Gastroesophageal sphincter (tissue), 4 donors: ENCODE measurements at places on chromosomes 2 and 18.

GRCh38 chr2:239583171-239583878 is 182.5 kb upstream of the HDAC4 start:
- no peak for ATAC-seq

DNA sequence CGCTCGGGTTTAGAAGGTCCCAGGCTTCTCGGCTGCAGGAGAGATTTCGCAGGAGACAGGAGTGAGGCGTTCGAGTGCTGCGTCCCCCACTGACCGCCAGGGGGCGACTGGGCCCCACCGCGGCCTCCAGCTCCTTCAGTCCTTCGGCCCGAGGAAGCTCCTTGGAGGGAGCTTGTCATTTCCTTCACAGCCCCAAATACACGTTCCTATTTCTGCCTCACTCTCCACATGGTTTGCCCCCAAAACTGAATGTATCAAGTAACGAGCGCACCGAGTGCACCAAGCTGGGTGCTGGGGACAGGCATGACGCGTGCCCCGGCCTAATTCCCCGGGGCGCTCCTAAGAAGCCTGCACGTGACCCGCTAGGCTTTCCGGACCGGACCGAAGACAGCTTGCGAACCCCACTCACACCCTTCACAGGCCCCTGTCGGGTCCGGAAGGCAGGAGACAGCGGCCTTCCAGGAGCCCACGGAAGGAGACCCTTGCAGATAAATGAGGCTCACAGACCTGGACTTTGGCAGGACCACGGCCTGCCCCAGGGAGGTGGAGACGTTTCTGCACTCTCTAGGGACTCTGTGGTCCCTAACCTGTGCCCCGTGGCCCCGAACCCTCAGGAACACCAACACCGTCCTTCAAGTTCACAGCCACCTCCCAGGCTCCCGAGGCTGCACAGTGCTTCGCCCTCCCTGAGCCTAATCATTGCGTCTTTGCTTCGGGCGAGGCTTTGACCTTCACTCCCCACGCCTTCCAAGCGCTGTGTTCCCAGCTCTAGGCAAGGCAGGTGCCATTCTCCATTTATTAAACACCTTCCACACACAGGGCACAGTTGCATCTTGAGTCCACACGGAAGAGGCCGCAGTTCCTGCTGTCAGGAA is 13.0 kb upstream of the FAHD2A start:
- ATAC-seq, result peak; percentile 67

- no peak for ATAC-seq
Observed at GRCh38 chr2:191170773-191171172, 20.0 kb upstream of the STAT4 start.

DNA sequence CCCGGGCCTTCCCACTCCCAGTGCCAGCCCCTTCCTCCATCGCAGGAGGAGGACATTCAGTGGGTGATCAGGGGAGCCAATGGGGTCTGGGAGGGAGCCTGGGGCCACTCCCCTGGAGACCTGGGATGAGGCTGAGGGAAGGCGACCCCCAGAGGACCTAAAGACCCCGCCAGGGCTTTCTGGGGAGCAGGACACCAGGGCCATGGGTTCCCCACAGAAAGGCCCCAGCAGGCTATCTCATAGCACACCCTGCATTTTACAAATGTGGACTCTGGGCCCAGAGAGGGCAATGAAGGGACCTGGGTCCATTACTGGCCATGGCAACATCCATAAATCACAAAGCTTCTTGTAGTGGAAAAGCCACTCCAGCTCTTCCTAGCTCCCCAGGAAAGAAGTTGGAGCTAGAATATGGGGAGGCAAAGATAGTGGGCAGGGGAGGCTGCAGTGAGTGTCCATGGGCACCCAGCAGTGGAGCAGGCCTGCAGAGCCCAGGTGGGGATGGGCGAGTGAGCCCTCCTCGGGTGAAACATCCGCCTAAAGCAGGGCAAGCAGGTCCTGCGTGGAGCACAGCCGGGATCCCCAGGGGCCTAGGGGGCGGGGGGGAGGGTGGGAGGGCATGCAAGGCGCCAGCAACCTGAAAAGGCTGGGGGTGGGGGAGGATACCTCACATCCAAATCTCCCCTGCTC is 13.8 kb downstream of the CYP26B1 start:
- ATAC-seq, result no peak

- ATAC-seq, result no peak
Observed at GRCh38 chr2:15588329-15588919, 3.2 kb upstream of the DDX1 start.

DNA sequence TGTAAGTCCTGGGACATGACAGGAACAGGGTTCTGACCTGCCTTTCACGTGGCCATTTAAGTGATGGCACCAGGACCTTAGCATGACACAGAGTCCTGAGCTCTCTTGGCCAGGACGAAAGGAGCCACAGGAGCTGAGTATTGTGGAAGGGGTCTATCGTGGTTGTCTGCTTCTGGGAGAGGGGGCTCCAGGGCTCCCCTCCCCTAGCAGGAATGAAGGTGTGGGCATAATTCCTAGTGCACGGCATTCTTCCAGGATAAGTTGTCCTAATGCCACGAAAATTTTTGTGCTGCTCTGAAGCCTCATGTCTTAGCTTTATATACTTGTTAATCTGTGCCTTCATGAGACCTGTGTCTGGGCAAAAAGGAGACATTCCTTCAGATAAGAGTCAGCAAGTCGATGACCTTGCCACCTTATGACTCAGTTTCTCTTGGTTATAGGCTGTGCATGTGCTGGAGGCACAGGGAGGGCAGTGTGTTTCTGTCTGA is 17.1 kb downstream of the GATA6 start:
- ATAC-seq, result no peak

DNA sequence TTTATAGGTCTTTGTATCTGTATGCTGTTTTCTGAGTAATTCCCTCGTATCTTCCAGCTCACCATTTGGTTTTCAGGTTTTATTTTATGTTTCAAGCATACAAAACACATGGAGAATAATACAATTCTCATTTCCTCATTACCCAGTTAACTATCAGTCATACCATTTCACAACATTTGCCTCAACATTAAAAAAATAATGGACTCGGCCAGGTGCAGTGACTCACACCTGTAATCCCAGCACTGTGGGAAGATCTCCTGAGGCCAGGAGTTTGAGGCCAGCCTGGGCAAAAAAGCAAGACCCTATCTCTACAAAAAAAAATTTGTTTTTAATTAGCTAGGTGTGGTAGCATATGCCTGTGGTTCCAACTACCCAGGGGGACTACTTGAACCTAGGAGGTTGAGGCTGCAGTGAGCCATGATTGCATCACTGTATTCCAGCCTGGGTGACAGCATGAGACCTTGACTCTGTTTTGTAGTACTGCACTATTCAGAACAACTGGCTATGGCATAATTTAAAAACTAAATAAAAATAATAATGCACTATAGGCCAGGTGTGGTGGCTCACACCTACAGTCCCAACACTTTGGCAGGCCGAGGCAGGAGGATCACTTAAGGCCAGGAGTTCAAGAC is 20.3 kb downstream of the NPC1 start:
- ATAC-seq, result no peak

- no peak for ATAC-seq
Observed at GRCh38 chr2:11329776-11330175, 14.7 kb downstream of the ROCK2 start.

- no peak for ATAC-seq
Observed at GRCh38 chr18:38565513-38565912, 999.9 kb upstream of the CELF4 start.

GRCh38 chr2:201021914-201022313 is 49.6 kb downstream of the HYCC2 start:
- no peak for ATAC-seq

GRCh38 chr2:153589586-153589985 is 111.0 kb upstream of the RPRM start:
- ATAC-seq, result no peak

DNA sequence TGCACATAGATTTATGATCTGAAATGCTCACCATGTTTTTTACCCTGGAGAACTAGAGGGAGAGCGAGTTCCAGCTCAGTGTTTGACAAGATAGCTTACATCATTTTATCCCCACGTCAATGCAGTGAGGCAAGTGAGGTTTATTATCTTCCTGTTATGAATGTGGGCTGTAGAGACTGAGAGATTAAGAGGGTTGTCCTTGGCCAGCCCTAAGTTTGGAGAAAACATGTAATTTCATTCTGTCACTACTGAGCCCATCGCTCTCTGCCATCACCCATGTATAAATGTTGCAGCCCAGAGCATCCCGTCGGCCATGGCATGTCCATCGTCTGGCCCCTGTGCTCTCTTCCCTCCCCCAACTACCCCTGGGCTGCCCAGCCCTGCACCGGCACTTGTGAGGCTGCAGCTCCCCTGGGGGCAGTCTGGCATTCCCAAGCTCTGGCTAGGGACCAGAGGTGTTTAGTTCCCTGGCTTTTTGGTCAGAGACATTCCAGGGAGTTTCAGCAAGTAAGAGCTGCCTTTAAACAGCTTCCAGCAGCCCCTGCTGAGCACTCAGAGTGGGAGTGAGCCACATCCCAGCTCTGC is 136.7 kb downstream of the ANTXR1 start:
- ATAC-seq, result peak; percentile 84

- no peak for ATAC-seq
Observed at GRCh38 chr2:31256611-31257382, 22.8 kb downstream of the EHD3 start.

GRCh38 chr18:67010919-67011318 is 407.0 kb upstream of the CDH19 start:
- ATAC-seq, result no peak

- no peak for ATAC-seq
Observed at GRCh38 chr2:214713080-214713830, 96.2 kb downstream of the BARD1 start.

DNA sequence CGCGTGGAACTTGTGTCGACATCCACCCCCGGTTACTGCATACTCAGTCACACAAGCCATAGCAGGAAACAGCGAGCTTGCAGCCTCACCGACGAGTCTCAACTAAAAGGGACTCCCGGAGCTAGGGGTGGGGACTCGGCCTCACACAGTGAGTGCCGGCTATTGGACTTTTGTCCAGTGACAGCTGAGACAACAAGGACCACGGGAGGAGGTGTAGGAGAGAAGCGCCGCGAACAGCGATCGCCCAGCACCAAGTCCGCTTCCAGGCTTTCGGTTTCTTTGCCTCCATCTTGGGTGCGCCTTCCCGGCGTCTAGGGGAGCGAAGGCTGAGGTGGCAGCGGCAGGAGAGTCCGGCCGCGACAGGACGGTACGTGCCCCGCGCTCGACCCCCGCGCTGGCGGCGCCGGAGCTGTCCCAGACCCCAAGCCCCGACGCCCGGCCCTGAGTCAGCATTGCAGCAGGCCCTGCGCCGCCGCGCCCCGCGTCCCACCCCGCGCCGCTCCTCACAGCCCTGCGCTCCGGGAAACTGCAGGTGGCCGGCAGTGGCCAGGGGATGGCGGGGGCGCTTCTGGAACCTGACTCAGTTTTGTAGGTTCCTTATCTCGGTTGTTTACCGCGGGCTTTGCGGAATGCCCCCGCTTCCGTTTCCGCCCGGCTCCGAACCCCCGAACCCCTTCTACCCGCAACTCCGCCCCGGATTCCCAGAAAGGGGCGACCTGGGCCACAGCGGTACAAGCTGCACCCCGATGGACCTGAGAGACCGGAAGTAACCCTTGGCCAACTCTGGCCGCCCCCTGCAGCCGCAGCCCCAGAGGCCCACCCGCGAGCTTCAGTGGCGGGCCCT is at the start of gene CFLAR:
CFLAR (plus strand) TSS at position 50 of the 844 bp plus-strand sequence. CDS start 13,702 bp downstream, outside the sequence.
- peak; percentile 64 for ATAC-seq

- no peak for ATAC-seq
Observed at GRCh38 chr18:42477267-42477666, 522.2 kb downstream of the PIK3C3 start.

DNA sequence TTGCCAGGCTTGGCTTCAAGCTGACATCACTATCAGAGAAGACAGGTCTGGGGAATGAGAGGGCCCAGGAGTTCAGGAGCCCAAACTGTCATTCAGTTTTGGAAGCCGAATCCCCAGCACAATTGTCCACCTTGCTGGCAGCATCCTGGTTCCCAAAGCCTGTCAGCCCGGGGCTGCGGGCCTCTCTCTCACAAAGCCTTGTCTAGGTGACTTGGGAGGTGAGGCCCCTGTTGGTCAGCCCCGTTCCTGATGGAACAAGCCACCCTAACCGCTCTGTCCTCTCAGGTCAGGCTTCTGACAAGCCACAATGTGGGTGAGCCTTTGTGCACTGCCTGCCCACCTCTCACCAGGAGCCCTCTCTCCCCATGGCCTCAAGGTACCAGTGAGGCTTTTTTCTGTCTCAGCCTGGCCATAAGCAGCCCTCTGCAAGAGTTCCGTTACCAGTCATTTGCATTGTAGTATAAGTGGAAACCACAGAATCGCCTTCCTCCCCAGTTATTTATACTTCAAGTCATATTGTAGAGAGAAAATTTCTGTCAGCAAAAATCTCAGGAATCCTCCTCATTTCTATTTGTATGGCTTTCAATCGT is 100.6 kb downstream of the MSH2 start:
- no peak for ATAC-seq

DNA sequence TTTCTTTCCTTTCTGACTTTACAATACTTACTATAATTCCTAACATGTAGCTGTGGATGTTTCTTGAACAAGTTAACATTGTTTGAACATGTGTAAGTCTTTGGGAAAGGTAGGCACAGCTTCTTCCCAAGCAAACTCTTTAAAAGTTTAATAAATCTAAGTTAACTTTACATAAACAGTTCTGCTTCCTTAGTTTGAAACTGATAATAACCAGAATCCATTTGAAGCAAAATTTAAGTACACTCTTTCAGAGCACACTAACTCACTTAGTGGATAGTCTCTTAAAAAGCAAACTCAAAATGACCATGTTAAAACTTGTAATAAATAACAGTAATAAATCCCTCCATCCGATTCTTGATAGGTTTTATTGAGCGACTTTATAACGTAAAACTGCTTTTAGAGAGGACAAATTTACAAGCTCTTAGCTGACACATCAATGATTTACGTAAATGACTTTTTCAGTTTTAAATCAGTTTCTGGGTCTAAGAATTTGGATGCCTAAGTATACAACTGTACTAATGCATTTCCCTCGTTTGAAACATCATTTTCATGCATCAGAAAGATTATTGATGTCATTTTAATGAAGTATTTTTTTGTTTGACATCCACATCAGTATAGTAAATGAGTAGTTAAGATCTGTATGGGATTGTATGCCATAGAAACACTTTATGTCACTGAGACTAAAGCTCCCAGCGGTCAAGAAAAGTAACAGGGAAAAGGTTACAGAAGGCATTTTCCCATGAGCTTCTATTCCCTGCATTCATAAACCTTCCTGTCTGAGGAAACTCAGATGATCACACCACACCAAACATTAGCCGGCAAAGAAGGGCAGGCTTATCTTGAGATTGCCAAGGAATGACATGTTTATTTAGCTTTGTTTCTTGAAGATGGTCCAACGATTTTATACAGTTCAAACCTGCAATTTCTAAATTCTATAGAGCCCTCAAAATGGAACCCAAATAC is 67.5 kb downstream of the PDE1A start:
- ATAC-seq, result peak; percentile 58

GRCh38 chr18:49911427-49911826 is 98.1 kb upstream of the ACAA2 start:
- ATAC-seq, result no peak

GRCh38 chr2:50746526-50746925 is 285.4 kb downstream of the NRXN1 start:
- no peak for ATAC-seq

- no peak for ATAC-seq
Observed at GRCh38 chr2:165743442-165743841, 50.6 kb downstream of the GALNT3 start.

GRCh38 chr2:233917116-233917515 is at the start of gene TRPM8:
TRPM8 (plus strand) TSS chr2:233917373; CDS start chr2:233926538, 9,165 bp downstream.
- ATAC-seq, result no peak

GRCh38 chr2:55860832-55861231 is 62.8 kb downstream of the EFEMP1 start:
- ATAC-seq, result no peak
